Thoracic aorta (tissue), 2 donors: ENCODE measurements at places on chromosomes 3 and 15.

DNA sequence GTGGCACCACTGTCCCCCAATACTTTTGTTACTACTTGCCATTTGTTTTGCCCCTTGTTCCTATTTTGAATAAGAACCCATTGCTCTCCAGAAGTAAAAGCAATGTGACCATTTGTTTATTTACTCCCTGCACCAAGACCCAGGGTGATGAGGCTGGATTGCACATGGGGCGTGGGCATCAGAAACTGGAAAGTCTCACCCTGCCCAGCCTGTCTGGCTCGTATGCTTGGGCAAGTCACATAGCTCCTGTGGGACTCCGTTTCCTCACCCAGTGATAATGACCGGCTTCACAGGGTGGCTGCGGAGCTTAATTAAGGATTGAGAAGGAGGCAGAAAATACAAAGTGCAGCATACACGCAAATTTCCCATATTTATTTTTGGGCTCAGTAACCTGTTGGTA lies 167.7 kb upstream of the ICE2 start:
- no peak for DNase-seq

GRCh38 chr3:185549651-185550111 lies 2.7 kb downstream of the LIPH start:
- no peak for DNase-seq

DNA sequence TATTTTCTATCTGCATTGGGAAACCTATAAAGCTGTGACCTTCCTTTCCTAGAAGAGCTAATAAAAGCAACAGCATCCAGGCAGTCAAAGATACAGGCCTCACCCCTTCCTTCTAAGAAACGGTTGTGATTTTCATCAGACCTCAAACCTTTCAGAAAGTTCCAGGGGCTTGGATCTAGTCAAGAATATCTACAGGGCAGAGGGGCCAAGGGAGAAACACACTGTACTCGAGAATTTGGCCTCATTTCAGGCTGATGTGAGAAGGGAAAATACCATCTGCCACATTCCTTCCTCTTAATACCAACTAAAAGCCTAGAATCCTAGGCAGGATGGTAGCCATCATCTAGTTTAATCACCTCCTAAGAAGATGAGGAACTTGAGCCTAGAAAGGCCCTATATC lies 24.5 kb upstream of the BCL6 start:
- no peak for DNase-seq

GRCh38 chr3:64385277-64385676 lies 160.0 kb upstream of the PRICKLE2 start:
- DNase-seq = no peak

GRCh38 chr3:187646906-187647660 lies 23.1 kb downstream of the SST start:
- DNase-seq = no peak

GRCh38 chr3:7959094-7959493 lies 542.5 kb upstream of the LMCD1 start:
- DNase-seq = no peak
